Stimulated activated CD8-positive, alpha-beta memory T cell treated with anti-CD3 and anti-CD28 coated beads, Interleukin-15, amount 100 ng/mL, for 48 hours (primary cell): ENCODE measurements at places on chromosomes 5 and 9.
A peak's percentile ranks its signal among the peaks of the same experiment; 100 is the strongest.

DNA sequence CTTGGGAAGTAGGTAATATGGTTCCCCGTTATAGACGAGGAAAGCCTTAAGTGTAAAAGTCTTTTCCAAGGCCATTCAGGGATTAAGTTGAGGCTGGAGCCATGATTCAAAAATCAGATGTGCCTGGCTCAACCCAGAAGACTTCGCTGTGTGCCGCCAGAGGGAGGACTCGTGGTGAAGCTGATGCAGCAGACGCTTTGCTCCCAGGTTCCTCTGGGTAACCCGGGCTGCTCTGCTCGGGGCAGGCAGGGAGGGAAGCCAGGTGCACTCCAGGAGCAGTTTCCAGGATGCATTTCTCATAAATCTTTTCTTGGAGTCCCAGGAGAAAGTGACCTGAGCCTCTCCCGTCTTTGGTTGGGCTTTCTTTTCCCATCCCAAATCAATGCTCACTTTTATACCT is 62.9 kb upstream of the ICE1 start:
- DNase-seq, result no peak

- DNase-seq, result no peak
Observed at GRCh38 chr9:114594136-114594535, 6.6 kb downstream of the ATP6V1G1 start.

- no peak for DNase-seq
Observed at GRCh38 chr9:127974769-127975261, 6.0 kb downstream of the EEIG1 start.

- DNase-seq, result no peak
Observed at GRCh38 chr9:130589754-130590153, 10.4 kb downstream of the FUBP3 start.

- no peak for DNase-seq
Observed at GRCh38 chr5:126003309-126003708, 419.9 kb upstream of the GRAMD2B start.

DNA sequence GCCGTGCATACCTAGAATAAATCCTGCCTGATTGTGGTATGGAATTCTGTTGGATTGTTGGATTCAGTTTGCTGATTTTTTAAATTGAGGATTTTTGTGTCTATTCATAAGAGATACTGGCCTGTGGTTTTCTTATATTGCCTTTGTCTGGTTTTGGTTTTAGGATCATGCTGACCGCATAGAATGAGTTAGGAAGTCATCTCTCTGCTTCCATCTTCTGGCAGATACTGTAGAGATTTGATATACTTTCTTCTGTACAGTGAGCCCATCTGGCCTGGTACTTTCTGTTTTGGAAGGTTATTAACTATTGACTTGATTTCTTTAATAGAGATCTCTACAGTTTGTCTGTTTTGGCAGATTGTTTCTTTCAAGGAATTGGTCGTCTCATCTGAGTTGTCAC is 14.7 kb downstream of the CEP72 start:
- no peak for DNase-seq

DNA sequence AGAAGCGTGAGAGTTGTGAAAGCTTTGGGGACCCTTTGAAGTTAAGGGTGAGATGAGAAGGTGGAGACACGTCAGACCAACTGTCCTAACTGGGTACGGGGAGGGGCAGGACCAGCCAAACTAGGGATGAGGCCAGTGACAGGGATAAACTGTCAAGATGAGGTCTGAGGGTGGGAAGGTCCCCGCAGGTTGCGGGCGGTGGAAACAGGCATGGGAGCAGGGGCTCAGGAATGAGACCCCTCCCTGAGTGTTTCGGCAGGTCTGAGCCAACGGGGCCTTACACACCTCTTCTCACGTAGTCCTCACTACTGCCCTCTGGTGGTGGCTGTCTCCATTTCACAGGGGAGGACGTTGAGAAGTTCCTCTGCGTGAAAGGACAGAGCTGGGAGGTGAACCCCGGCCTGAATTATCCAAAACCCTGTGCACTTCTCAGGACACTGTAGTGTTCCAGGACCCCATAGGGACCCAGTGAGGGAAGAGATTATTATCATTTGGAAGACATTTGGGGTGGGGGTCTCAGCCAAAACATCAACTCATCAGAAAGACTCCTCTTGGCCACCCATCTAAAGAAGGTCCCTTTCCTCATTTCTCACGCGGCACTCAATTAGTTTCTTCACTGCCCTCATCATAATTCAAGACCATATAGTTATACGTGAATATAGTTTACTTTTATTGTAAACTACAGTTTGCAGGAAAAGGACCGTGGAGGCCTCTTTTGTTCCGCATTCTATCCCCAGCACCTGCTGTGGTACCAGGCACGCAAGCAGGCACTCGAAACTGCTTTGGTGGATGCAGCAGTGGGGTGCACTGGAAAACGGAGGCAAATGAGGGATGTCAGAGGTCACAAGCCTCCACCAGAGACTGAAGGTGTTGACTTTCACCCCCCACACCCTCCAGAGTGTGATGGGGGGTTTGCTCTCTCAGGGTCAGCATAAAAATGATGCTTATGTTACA is 21.7 kb upstream of the NANS start:
- DNase-seq, result peak; percentile 69

DNA sequence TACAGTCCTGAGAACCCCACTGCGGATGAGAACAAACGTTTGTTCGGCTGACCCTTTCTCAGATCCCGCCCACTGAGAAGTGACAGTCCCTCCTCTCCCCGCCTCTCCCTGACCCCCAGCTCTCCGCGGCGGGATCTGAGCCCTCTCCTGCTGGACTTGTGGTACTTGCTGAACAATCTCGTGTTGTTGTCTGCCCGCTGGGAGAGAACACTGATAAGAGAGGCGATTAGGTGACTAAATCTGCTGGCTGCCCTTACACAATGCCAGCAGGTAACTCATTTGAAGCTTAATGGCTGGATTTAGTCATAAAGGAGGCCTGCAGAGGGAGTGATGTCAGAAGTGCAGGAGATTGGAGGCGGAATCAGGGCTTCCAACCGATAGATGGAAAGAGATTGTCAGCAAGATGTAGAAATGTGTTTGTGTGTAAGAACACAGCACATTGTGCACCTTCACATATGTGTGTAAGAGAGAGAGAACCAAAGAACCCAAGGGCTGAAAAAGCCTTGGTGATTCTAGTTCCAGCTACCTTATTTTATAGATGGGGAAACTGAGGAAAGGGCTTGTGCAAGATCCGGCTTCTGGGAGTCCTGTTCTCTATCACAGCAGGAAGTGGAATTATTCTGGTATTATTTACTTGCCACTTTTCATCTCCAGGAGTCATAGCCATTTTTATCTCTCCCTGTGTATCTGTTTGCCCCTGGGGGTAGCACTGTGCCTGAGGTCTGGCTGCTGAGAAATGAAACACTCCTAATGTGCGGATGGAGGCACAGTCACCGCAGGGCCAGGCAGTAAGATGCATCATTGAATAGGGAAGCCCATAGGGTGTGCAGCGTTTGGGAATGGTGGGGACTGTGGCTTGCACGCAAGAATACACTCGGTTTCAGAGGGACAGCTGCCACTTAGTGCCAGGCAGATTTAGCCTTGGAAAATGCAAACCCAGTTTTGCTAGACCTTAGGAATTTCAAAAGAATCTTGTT is 203.7 kb upstream of the MSX2 start:
- DNase-seq, result no peak

DNA sequence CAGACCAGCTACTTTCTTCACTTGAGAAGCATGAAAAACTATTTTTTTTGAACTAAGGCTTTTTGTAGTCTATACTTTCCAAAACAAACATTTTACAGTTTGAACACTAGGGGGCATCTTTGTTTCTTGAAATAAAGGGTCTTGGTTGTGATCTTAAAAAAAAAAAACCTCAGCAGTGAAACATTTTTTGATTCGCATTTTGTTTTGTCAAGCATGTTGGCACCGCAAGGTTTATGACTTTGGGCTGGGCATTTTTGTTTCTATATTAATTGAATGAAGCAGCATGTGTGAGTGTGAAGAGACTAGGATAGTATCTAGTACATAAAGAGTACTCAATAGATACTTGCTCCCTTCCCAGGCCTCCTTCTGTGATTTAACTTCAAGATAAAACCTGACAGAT is 31.6 kb upstream of the ACOT12 start:
- no peak for DNase-seq

GRCh38 chr5:60888359-60889061 is 44.4 kb upstream of the ELOVL7 start:
- no peak for DNase-seq

DNA sequence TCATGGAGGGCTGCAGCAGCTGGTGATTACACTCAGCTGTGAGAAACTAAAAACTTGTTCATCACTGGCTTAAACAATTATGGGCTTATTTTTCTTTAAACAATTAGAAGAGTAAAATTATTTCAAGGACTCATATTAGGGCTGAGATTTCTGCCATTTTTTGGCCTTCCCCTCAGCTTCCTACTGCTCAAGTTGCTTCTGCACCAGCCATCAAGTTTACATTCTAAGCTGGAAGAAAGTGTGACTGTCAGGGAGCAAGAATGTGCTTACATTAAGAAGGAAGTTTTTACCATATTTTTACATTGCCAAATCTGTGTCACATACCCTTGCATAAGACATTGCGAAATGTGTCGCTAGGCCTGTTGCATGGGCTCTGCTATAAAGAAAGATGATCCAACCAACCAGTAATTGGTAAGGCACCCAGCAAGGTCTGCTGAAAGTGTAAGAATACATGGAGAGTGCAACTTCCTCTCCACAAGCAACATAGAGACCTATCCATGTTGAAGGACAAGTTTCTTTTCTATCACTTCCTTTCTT is 260.3 kb upstream of the CDH10 start:
- no peak for DNase-seq

DNA sequence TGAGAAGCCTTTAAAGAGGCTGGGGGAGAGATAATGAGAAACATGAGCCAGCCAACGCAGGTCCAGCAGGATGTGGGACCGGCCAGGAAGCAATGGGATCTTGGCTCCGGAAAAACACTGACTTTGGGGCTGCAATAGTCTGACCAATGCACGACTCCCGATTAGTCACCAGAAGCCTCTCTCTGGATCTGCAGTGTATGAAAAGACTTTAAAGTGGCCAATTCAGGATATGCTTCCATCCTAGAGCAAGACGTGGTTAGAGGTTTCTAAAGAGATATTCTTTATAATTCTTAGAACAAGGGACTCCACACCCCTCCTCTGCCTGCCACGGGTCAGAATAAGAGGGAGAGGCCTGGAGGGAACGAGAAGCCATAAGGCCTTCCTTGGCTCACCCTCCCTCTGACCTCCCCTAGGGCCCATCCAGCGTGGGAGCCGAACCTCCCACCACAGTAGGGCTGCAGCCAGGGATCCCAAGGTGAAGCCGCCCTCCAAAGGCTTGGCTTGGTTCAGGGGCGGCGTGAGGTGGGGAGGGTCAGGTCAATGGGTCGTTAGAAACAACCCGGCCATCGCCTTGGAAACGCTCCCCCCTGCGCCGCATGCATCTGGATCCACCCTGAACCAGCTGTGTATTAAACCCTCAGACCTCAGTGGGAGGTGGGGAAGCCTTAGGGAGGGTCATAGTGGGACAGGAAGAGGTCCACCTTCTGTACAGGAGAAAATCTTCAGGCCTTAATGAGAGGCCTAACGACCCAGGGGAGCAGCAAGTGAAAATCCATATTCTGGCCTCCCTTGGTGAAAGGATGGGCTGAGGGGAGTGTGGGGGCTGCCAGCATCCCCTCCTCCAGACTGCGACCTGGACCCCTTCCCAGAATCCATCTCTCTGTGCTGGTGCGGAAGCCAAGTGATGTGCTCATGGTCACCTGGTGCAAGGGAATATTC is 11.1 kb downstream of the FGF1 start:
- no peak for DNase-seq

GRCh38 chr9:111035543-111036428 is 2.5 kb downstream of the LPAR1 start:
- no peak for DNase-seq

GRCh38 chr5:150500905-150501304 is 7.0 kb upstream of the NDST1 start:
- DNase-seq, result no peak

DNA sequence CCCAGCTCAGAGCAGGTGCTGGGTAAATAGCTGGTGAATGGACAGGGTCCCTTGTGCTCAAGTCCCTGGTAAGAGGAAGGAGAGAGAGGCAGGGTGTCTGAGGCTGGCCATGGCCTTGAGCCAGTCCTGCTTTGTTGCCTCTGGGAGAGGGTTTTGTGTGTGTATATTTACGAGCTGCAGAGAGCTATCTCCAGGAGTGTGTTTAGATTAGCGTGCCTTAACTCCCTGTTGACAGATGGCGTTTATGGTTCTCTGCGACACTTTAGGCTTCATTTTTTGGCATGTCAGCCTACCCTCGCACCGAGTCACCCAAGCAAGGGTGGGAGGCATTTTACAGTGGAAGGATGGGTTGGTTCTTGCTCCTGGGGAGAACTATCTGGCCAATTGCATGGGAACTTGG is 22.2 kb downstream of the HMCN2 start:
- DNase-seq, result no peak

GRCh38 chr9:136902259-136902821 is 16.0 kb downstream of the TRAF2 start:
- DNase-seq, result peak; percentile 82

- DNase-seq, result no peak
Observed at GRCh38 chr9:26412446-26412845, 480.2 kb downstream of the CAAP1 start.

DNA sequence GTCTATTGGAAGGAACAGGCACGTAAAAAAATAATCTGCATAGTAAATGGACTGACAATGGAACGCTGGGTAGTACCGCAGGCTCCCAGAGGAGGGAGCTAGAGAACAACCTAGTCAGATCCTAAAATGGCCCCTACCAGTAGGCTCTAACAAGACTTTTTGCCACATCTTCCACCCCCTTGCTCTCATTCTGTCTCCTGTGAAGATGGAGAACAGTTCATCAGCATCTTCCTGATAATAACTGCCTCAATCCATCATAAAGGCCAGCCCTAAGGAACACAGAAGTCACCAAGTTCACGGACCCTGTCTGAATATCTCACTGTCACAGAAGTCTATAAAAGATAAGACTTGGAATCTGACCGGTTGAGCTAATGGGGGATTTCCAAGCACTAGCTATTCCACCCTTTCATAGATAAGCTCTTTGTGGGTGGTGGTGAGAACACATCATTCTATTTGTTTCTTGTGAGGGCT is 133.4 kb downstream of the SLC1A3 start:
- DNase-seq, result peak; percentile 42

DNA sequence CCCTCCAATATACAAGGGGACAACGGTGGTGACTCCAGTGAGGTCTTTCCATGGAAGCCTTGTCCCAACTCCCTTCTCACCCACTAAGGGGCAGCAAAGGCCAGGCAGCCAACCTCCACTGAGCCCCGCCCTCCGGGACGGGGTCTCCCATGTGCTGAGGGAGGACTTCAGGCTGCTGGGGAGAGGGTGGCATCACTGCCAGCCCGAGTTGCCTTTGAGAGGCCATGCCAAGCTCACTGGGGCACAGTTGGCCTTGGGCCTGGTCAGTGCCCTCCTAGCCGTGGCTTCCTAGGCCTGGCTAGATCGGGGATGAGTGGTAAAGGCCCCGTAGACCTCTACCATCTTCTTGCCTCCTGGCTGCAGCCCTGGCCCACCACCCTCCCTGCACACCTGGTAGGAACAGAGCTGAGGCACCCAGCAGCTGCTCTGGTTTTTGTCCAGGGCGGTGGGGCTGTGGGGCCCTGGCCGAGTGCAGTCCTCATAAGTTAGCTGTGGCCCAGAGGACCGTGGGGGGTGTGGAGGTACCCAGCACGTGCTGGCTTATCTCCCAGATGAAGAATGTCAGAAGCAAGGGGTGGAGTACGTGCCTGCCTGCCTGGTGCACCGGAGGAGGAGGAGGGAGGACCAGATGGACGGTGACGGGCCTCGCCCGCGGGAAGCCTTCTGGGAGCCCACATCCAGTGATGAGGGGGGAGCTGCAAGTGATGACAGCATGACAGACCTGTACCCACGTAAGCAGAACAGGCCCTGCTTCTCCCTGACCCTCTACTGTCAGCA is 3.2 kb downstream of the SURF2 start:
- no peak for DNase-seq

GRCh38 chr9:31259824-31260223 is 1124.6 kb upstream of the ACO1 start:
- no peak for DNase-seq

- peak; percentile 22 for DNase-seq
Observed at GRCh38 chr9:79570448-79571308, 1.1 kb upstream of the TLE4 start.
